Nephron progenitor cell (in vitro differentiated cells): ENCODE measurements at places on chromosomes 3 and 15.
A peak's percentile ranks its signal among the peaks of the same experiment; 100 is the strongest.

DNA sequence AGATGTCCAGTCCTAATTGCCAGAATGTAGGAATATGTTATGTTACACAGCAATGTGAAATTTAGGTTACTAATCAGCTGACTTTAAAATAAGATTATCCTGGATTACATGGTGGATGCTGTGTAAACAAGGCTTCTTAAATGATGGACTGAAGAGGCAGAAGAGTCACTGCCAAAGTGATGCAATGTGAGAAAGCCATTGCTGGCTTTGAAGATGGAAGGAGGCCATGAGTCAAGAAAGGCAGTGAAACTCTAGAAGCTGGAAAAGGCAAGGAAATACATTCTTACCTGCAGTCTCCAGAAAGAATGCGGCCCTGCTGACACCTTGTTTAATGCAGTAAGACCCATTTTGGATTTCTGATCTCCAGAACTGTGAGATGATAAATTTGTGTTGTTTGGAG is 179.1 kb upstream of the ZPLD1 start:
- no peak for DNase-seq

- DNase-seq: no peak
These were observed 131.2 kb upstream of the TGFBR2 start for GRCh38 chr3:30475038-30475808.

GRCh38 chr3:98004721-98005120 is 30.4 kb downstream of the GABRR3 start:
- DNase-seq: no peak

DNA sequence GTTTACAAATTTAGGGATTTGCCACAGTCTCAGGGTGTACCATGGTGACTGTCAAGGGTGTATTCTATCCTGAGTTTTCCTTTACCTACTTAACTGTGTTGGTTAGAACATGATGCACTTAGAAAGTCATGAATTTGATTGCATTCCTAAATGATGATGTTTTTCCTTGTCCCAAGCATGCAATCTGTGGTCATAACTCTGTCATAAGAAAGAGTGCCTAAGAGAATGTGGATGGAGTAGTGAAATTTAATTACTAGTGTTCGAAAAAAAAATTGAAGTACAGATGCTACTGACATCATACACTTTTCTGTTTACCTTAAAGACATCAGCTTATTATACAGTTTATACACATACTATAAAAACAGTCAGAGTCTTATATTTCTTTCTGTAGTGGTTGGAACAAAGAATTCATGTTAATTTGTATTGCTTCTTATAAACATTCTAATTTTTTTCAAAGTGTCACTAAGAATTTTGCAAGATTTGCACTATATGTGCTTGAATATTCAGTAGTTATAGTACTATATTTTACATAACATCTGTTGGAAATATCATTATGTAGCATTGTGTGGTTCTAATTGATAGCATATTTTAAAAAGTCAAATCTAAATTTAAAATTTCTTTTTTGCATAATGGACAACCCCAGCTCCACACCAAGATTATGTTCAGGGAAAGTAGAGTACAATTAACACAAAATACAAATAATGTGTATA is 231.3 kb upstream of the KCNMB2 start:
- DNase-seq: no peak

GRCh38 chr15:39252134-39252470 is 328.8 kb upstream of the THBS1 start:
- no peak for DNase-seq

- peak; percentile 63 for DNase-seq
These were observed 36.2 kb upstream of the C3orf38 start for GRCh38 chr3:88113311-88114162.

GRCh38 chr3:90015688-90016356 is 908.4 kb downstream of the EPHA3 start:
- peak; percentile 6 for DNase-seq

DNA sequence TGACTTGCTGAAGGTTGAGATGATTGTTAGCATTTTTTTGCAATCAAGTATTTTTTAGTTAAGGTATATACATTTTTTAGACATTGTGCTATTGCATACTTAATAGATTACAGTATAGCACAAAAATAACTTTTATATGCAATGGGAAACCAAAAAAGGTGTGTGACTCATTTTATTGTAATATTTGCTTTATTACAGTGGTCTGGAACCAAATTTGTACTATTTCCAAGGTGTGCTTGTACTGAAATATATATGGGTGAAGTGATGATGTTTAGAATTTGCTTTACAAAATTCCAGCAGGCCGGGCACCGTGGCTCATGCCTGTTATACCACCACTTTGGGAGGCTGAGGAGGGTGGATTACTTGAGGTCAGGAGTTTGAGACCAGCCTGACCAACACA is 29.1 kb upstream of the TBC1D23 start:
- no peak for DNase-seq

- no peak for DNase-seq
These were observed 141.0 kb downstream of the LPP start for GRCh38 chr3:188294823-188295487.

DNA sequence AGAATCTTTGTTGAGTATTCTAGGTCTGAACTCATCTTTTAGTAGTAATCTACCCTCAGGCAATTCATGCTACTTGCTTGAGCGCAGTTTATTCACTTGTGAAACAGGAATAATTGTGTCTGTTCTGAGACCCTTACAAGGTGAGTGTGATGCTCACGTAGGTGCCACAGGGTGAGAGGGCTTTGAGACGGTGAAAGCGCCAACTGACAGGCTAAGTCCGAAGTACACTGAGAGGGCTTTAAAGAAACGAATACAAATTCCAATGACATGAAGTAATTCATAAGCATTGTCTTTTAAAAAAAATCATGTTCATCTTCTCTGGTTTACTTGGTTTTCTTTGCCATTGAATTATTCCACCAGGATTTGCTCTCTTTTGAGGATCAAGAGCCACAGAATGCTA is 393.7 kb upstream of the RGMA start:
- DNase-seq: no peak

- DNase-seq: no peak
These were observed 3.0 kb upstream of the GPR87 start for GRCh38 chr3:151319628-151320027.

- DNase-seq: no peak
These were observed 289.3 kb downstream of the EPHB1 start for GRCh38 chr3:135084405-135084804.

GRCh38 chr15:89389841-89390603 is 55.4 kb upstream of the POLG start:
- DNase-seq: no peak
